ENCODE measurements at places on chromosomes 4 and X.

DNA sequence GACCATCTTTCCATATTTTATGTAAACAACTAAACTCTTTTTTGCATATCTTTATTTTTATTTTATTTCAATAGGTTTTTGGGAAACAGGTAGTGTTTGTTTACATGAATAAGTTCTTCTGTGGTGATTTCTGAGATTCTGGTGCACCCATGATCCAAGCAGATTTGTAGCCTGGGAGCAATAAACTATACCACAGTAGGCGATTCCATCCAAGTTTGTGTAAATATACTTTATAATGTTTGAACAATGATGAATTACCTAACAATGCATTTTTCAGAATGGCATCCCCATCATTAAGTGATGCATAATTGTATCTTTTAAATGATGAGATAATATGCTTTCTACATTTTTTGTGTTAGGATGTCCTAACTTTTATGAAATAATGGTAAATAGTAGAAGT, 39.2 kb upstream of the CYSLTR1 start:
- DNase-seq = no peak

DNA sequence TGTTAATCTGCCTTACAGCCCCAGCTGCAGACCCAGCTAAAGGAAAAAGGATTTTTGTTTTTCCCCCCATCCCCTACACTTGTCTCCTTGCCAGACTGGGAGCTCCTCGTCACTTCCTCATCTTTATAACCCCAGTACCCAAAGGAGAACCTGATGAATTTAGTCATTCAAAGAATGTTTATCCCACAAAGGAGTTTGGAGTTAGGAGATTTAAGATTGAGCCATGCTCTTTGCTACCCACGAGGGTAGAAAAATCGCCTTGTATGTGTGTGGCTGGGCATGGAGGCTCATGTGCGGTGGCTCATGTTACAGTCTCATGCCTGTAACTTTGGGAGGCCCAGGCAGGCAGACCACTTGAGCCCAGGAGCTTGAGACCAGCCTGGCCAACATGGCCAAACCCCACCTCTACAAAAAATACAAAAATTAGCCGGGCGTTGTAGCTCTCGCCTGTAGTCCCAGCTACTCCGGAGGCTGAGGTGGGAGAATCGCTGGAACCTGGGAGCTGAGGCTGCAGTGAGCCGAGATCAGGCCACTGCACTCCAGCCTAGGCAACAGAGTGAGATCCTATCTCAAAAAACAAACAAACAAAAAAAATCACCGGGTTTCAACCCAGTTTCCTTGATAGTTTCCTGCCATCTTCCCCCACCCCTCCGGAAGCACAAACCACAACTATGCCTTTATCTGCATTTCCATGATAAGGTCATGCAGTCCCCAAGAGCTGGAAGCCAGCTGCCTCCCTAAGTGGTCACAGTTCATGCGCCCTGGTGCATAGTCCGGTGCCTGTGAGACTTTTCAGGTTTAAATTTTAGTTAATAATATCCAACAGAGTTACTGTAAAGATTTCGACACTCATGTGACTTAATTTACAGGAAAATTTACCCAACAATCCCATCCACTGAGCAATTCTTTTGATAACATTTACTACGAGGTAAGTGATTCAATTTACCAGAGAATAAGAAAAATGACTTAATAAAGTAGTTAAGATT, 1.5 kb downstream of the CFAP97 start:
- DNase-seq = peak; percentile 30

- no peak for DNase-seq
Measured at GRCh38 chr4:151035911-151036310, 20.8 kb upstream of the LRBA start.

DNA sequence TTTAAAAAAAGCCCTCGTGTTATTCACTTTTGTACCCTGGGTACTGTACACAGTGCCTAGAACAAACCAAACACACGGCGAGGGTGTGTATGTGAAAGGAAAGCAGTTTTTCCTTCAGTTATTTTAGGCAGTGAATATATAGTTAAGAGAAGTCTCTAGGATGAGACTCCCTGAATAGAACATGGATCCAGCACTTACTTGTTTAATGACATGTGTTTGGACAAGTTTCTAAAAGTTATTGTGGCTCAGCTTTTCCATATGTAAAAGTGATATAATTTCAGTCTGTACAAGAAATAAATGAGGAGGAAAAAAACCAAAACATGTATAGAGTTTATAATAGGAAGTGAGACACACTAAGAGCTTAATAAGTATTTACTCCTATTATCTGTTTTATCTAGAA, 273.2 kb downstream of the ADGRL3 start:
- no peak for DNase-seq

GRCh38 chrX:77622233-77622632, 163.8 kb downstream of the ATRX start:
- no peak for DNase-seq

DNA sequence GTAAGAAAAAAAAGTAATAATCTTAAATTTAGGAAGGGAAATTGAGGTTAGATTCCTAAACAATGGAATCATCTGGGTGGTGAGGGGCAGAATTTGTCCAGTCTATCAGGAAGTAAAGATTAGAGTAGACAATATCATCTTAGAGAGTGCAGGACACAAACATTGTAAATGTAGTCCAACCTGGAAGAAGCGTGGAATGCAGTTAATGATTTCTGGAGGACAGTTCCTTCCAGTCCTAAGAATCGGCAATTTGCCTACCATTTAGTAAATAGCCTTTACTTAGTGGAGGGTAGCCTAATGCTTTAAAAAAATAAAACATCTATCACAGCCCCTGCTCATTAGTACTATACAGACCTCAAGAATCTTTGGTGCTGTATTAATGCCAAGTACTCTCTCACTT, 147.5 kb upstream of the TTC29 start:
- DNase-seq = no peak

- DNase-seq = no peak
Measured at GRCh38 chrX:130758072-130758471, 144.9 kb downstream of the ENOX2 start.

DNA sequence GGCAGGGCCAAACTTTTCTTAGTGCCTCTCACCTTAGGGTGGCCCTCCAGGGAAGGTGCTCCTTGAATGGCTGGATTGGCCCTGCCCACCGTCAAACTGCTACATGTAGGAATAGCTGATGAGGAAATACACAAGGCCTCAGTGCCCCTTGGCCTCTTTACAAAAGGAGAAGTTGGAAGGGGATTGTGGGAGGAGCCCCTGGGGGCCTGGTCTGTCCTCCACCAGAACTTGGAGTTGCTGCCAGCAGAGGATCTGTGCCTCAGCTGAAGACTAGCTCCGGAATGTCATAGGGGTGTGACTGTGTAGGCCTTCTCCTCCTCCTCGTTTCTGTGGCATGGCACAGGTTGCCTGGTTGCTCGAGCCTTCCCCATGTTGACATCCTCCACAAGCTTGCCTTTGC, 142.7 kb downstream of the AMMECR1 start:
- no peak for DNase-seq

DNA sequence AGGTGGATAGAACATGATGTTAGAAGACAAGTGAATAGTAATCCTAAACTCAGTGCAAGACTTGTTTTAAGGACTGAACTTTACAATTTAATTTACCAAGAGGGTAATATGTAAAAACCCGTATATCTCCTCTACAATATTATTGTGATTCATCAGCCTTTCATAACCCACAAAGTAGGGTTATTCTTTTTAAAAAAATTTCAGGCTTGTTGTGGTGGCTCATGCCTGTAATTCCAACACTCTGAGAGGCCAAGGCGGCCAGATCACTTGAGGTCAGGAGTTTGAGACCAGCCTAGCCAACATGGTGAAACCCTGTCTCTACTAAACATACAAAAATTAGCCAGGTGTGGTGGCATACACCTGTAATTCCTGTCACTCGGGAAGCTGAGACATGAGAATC, 7.2 kb downstream of the IBSP start:
- DNase-seq = peak; percentile 69

DNA sequence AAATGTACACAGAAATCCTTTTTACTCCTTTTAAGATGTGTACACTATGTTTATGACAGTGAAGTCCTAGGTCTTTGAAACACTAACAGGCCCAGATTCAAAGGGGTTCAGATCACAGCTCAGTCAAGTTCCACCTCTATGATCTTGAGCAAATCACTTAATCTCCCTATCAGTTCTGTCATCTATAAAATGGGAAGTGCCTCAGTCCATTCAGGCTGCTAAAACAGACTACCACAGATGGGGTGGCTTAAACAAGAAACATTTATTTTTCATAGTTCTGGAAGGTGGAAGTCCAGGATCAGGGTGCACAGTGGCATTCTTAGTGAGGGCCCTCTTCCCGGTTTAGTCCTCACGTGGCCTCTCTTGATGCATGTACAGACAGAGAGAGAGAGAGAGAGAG, 117.1 kb downstream of the CORIN start:
- DNase-seq = no peak

All from GM23248 (cell line).